Chondrocyte (in vitro differentiated cells): ENCODE measurements at places on chromosomes 2 and 18. TPM values are rescaled to one million over a fixed set of nuclear protein-coding genes. Genes with fewer than 3 reads are reported as not detected.

The GPBAR1 gene
- total RNA-seq, result 0.10 to 0.26 TPM (median 0.22 TPM) in 3 replicates

The KLHL14 gene
- not detected in 3 replicates for total RNA-seq

DNA sequence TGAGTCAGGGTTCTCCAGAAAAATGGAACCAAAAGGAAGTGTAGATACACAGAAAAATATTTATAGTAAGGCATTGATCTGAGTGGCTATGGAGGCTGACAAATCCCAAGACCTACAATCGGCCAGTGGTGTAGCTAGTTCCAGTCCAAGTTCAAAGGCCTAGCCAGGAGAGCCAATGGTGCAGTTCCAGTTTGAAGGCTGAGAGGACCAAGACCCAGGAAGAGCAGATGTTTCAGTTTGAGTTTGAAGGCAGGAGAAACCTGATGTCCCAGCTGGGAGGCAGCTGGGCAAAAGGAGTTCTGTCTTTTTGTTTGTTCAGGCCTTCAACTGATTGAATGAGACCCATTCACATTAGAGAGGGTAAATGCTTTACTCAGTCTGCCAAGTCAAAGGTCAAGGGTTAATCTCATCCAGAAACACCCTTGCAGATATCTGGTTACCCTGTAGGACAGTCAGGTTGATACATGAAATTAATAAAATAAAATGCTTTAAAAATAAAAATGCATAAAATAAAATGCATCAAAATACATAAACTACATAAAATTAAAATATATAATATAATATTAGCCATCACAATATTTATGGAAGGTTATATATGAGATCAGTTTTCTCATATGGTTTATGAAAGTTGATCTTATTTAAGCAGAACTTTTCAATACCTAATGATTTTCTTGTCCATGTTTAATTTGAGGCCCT is 38.7 kb downstream of the KCNE4 start:
- H3K4me1 ChIP-seq, result peaks cover 53% of the 10 kb centered on the region
- no peak overlapping the region for H3K4me3 ChIP-seq
- no peaks in the 10 kb centered on the region for H3K27me3 ChIP-seq
- H3K27ac ChIP-seq, result peak overlapping the region; percentile 51
- DNase-seq, result no peak
- H3K36me3 ChIP-seq, result no peaks in the 10 kb centered on the region

GRCh38 chr2:64637000-64637635 is 16.6 kb downstream of the SERTAD2 start:
- peaks cover 16% of the 10 kb centered on the region for H3K36me3 ChIP-seq
- H3K27ac ChIP-seq, result peak overlapping the region; percentile 2
- H3K4me1 ChIP-seq, result peaks cover 39% of the 10 kb centered on the region

- H3K27ac ChIP-seq, result no peak overlapping the region
- H3K4me3 ChIP-seq, result no peak overlapping the region
- H3K27me3 ChIP-seq, result peaks cover 7% of the 10 kb centered on the region
- DNase-seq, result no peak
These were observed 65.6 kb downstream of the TMEM17 start for GRCh38 chr2:62440281-62440946.

DNA sequence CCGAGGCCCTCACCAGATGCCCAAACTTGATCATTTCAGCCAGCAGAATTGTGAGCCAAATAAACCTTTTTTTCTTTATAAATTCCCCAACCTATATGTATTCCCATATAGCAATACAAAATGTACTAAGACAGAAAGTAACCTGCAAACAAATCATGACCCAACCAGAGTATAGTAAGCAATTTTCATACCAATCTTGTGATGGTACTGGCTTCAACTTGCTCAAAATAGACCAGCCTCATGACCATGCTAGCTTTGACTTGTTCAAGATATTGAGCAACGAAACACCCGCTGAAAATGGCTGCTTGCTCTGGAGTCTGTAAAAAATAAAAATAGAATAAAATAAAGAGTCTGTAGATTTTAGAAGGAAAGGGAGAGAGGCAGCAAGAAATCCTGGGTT is 97.6 kb downstream of the C1D start:
- H3K36me3 ChIP-seq, result no peaks in the 10 kb centered on the region
- no peak overlapping the region for H3K4me3 ChIP-seq
- no peak for DNase-seq
- H3K27me3 ChIP-seq, result no peaks in the 10 kb centered on the region
- no peak overlapping the region for H3K27ac ChIP-seq
- no peaks in the 10 kb centered on the region for H3K4me1 ChIP-seq

DNA sequence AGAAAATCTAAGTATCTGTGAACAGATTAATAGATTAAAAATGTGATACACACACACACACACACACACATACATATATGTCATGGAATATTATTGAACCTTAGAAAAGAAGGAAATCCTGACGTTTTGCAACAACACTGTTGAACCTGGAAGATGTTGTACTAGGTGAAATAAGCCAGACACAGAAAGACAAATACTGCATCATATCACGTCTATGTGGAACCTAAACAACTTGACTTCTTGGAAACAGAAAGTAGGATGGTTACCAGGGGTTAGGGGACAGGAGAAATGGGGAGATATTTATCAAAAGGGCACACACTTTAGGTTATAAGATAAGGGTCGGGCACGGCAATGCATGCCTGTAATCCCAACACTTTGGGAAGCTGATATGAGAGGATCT is 698.4 kb upstream of the ID2 start:
- DNase-seq, result no peak
- peaks cover 3% of the 10 kb centered on the region for H3K36me3 ChIP-seq
- H3K4me1 ChIP-seq, result no peaks in the 10 kb centered on the region
- H3K4me3 ChIP-seq, result no peak overlapping the region
- H3K27me3 ChIP-seq, result peaks cover 4% of the 10 kb centered on the region
- no peak overlapping the region for H3K27ac ChIP-seq

DNA sequence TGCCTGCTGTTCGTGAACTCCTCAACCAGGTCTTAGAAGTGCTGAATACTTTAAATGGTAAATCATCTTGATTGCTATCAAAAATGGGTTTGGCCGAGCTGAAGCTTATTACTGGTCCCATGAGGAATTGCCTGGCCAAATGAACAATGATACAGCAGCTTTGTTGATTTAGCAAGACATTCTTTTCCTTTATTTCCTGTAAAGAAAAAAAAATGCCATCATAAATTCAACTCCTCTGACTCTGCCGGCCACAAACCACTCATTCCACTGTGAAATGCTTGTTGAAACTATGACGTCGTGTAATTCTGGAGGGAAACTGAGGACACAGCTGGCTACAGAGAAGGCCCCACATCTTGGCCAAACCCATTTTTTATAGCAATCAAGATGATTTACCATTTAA is 74.2 kb upstream of the ID2 start:
- no peak for DNase-seq
- H3K27me3 ChIP-seq, result no peaks in the 10 kb centered on the region
- peaks cover 12% of the 10 kb centered on the region for H3K4me1 ChIP-seq
- no peak overlapping the region for H3K4me3 ChIP-seq
- peak overlapping the region; percentile 66 for H3K27ac ChIP-seq
